Activated naive CD8-positive, alpha-beta T cell treated with anti-CD3 and anti-CD28 coated beads, Interleukin-2, amount 50 U/mL, for 24 hours (primary cell): ENCODE measurements at places on chromosomes 16 and 17.

DNA sequence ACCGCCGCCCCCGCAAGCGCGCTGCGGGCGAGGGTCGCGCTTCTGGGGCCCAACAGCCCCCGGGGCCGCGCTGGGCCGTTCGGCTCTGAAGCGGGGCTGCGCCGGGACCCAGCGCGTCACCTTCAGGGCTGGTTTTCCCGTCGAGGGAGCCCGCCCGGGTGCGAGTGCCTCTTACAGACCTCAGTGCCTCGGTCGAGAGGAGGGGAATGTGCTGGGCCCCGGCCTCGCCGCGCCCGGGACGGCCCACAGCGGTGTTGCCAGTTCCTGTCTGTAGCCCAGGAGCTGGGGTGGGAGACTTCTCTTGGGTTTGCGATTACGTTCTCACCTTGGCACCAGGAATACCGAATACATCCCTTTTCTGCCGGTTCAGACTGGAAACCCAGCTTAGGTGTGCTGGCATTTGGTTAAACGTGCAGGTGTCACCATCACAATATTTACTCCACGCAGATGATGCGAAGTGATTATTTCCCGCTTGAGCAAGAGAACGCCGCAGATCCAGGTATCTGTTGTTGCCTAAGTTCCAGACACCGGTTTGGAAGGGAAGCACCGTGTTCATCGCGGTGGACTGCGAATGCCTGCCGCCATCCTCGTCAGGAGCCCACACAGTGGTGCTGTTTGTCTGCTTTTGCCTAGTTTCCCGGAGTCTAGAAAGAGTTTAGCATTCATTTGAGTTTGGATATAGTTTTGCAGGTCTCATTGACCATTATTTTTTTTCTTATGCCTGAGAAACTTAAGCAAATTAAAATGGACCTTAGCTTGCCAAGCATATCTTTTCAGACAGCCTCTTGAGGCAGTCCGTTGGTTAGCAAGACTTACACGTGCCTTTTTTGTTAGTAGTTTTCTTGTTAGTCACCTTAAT, 914 bp downstream of the MAP1LC3B start:
- DNase-seq, result peak; percentile 59

- no peak for DNase-seq
Observed at GRCh38 chr16:78461496-78462287, 362.2 kb downstream of the WWOX start.

DNA sequence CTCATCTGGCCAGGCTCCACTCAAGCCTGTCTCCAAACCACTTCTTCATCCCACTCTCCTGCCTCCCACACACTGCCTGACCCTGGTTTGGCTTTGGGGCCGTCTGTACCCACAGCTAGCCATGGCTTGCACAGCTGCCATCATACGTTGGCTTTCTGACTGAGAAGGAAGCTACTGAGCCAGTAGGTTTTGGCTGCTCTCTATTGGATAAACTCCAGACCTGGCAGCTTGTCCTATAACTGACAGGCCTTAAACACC, 3.9 kb downstream of the MIF4GD start:
- DNase-seq, result no peak

GRCh38 chr17:60297760-60298401, 94.1 kb downstream of the USP32 start:
- DNase-seq, result no peak

DNA sequence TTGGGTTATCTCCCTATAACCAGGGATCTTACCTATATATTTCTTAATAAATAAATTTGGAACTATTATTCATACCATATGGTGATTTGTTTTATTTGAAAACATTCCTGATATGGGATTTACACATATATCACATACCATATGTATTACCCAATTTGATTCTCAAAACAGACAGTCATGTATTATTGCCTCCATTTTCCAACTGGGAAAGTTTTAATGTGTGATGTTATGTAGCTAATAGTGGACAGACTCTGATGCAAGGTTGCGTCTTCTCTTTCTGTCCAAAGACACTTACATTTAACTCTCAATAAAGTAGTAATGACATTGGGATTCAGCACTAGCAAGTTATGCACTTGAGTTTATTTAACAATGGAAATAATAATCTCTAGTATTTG, 1.1 kb downstream of the KRTAP9-9 start:
- DNase-seq, result no peak

DNA sequence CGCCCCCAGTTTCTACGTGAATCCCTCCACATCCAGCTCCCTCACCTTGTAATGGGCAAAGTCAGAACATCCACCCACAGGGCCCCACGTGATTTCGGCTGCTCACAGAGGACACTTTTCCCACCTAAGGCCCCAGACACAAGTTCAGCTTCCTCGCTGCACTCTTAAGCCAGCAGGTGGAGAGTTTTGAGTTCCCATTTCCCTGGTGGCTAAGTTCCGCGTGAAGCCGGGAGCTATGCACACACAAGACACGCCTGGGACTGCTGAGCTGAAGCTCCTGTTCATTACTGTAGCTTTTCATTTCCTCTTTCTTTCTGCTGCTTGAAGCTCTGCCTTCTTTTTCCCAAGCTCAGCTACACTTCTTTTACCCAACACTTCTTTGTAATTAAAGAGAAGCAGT, 273.8 kb downstream of the NPIPA8 start:
- no peak for DNase-seq

GRCh38 chr17:37698132-37698910, 46.5 kb downstream of the HNF1B start:
- peak; percentile 18 for DNase-seq

DNA sequence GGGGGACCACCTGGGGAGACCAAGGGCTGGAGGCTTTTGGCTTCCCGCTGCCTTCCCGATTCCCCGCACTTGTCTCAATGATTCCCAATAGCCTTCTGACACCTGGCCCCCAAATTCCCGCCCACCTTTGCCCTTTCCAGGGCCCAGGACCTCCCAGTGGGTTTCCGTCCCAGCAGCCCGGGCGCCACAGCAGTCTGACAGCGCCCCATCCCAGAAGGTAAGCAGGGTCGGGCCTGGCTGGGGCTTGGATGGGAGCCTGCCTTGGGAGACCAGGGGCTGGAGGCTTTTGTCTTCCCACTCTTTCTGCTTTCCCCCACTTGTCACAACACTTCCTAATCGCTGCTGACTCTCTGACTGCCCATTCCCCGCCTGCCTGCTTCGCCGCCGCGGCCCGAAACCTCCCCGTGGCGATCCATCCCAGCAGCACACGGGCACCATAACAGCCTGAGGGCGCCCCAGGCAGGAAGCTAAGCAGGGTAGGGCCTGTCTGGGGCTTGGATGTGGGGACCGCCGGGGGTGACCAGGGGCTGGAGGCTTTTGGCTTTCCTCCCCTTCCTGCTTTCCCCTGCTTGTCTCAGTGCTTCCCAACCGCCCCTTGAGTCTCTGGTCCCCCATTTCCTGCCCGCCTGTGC, 2289.3 kb downstream of the TP53TG3F start:
- DNase-seq, result no peak

DNA sequence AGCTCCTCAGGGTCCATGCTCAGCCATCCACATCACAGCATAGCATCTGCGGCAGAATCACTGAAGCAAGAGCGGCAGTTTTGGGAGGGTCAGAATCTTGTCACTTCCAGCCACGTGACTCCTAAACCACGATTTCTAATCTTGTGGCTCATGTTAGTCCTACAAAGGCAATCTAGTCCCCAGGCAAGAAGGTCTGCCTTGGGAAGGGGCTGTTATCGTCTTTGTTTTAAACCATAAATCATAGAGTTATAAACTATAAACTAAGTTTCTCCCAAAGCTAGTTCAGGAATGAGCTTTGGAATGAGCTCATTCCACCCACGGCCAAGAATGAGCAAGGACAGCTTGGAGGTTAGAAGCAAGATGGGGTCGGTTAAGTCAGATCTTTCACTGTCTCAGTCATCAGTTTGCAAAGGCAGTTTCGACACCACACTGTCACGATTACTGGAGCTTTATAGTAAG, 20.8 kb upstream of the DNAH17 start:
- DNase-seq, result no peak

GRCh38 chr17:36701429-36702099, 100.2 kb downstream of the MRM1 start:
- DNase-seq, result no peak
